ENCODE measurements at places on chromosomes 6 and 20.

- DNase-seq: no peak
These were observed 181.0 kb downstream of the ZMYND8 start for GRCh38 chr20:47175493-47175892.

DNA sequence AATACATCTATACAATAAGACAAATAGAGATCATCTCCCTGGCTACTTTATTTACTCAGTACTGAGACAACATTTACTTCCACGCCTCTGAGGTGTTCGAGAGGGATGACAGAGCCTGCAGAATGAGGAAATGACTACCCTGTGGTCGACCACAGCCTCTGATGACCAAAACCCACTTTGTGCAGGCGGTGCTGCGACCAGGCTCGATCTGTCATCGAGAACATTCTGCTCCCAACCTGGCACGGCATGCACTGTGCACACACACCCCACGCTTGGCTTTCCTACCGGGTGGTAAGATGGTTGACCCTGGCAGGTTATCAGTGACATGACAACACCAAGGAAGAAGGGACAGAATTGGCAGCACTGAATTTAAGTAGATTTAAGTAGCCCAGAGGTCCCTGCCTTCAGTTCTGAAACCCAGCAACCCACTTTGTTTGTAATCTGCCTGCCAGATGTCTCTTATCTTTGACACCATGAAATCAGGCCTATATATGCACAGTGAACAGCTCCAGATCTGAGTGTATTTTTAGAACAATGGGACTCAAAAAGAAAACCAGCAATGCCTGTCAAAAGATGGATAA lies 42.6 kb downstream of the TTI1 start:
- DNase-seq: no peak

DNA sequence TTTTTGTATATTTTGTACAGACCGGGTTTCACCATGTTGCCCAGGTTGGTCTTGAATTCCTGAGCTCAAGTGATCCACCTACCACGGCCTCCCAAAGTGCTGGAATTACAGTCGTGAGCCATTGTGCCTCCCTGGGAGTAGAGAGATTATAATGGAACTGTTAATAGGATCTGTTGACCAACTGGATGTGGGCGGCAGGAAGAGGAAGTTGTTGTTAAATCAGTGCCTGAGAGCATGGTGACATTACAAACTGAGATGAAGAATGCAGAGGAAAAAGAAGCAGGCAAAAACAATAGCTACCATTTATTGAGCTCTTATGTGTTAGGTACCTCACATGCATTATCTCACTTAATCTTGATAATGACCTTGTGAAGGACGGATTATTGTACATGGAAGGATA lies 9.2 kb upstream of the L3MBTL3 start:
- no peak for DNase-seq

DNA sequence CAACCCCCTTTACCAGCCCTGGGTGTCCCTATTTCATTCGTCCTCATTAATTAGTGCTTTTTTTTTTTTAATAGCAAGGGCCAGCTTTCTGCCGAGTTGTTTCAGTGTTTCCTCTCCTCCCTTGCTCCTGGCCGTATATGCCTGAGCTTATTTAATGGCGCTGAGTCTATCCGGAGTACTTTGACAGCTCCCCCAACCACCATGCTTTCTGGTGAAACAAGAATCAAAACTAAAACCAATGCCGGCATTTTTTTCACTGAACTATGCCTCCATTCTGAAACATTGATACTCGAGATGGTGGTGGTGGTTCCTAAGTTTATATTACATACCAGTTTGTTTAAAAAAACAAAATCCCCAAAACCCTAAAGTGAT lies 1.2 kb downstream of the DCBLD1 start:
- DNase-seq: no peak

GRCh38 chr6:43020847-43021246 lies 576 bp upstream of the RRP36 start:
- no peak for DNase-seq

DNA sequence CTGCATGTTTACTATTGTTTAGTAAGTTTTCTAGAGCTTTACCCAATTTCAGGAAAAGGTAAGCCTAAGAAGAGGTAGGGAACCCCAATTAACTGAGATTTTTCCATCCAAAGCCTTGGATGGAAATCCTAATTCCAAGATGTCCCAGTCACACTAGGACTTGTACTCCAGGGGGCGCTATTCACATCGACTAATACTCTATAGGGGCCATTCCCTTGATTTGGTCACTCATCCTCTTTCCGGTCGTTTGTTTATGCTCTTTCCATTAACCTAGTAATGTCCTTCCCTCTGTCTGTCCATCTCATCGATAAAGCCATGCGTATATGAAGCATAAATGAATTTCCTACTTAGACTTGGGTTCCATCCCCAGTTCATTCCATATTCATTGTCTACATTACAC lies 80.8 kb upstream of the FUCA2 start:
- no peak for DNase-seq

GRCh38 chr20:44104798-44105517 lies 82.0 kb downstream of the JPH2 start:
- DNase-seq: no peak

- no peak for DNase-seq
These were observed 13.6 kb upstream of the CHD6 start for GRCh38 chr20:41631826-41632225.

- no peak for DNase-seq
These were observed 1.9 kb upstream of the ELOVL4 start for GRCh38 chr6:79949233-79949632.

DNA sequence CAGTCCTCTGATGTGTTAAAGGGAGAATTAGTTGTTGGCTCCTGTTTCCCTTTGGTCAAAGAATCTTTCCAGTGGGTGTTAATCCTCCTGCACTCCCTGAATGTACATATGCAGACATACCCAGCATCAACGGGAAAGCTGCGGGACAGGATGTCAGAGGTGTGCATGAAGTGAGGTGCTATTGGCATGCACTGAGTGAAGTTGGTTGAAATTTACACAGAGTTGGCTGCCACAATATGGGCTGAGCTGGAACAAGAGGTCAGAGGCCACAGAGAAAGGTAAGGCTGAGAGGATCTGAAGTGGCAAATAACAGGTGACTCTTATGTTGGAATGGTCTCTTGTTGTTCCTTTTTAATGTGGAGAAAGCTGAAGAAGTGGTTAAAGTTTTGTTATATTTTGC lies 82.7 kb upstream of the AKIRIN2 start:
- no peak for DNase-seq

DNA sequence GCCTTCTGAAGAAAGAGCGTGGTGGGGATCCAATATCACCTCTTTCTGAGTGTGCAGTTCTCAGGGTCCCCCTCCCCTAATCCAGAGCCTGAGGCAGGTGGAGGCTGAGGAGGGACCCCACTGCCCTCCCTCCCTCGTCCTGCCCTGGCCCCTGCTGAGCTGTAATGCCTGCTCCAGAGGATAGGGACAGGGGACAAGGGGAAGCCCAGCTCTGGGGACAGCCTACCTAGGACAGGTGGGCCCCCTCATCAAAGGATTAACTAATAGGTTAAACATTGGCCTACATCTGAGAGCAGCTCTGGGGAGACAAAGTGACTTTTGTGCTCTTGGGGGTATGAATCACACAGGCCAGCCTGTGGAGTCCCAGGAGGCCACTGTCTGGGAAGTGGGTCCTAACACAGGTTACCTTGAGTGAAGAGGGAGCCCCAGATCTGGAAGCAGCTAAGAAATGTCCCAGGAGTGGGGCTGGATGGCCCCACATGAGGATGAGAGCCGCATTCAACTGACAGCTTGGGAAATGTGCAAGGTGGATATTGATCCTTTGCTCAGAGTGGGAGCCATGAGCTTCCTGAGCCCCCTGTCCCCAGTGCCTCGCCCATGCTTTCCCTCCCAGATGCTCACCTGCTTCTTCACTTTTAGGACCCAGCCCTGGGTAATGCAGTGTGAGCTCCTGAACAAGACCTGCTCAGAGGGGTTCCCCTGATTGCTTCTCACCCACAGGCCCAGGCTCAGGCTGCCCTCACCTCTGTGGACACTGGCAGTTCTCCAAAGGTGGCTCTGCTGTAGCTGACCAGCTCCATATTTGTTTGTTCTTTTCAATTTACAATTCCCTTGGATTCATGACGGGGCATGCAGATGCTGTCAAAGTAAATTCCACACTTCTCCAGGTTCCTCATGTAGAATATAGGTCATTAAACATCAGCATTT lies 17.8 kb upstream of the CST9L start:
- DNase-seq: no peak

GRCh38 chr20:48769069-48769983 lies 58.5 kb downstream of the PREX1 start:
- DNase-seq: peak; percentile 71

- no peak for DNase-seq
These were observed 69.0 kb upstream of the CD93 start for GRCh38 chr20:23155141-23155590.

GRCh38 chr20:62649140-62649539 lies 6.8 kb downstream of the SLCO4A1 start:
- DNase-seq: no peak

- no peak for DNase-seq
These were observed 34.5 kb downstream of the TOMM6 start for GRCh38 chr6:41822021-41822420.

DNA sequence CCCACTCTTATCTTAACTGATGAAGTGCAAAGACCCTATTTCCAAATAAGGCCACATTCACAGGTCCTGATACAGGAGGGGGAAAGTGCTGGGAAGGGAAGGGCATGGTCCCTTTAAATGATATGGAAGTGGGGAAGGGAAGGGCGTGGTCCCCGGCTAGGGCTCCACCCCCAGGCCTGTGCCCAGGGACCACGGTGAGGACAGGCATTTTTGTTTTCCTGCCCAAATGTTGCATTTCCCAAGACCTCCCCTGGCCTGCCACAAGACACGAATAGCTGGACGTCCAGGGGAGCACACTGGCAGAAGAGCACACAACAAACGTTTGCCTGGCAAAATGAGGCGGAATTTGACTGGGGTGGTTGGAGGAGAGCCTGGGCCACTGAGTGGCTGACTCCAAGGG lies 16.1 kb upstream of the HFE start:
- DNase-seq: no peak

DNA sequence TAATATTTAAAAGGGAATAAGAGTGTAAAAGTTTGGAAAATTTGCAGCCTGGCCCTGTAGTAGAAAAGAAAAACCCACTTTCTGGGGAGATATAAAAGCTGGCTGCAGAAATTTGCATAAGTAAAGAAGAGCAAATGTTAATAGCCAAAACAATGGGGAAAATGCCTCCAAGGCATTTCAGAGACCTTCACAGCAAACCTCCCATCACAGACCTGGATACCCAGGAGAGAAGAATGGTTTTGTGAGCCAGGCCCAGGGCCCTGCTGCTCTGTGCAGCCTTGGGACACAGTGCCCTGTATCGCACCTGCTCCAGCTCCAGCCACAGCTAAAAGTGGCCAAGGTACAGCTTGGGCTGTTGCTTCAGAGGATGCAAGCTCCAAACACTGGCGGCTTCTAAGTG lies 113.8 kb downstream of the BTBD9 start:
- DNase-seq: no peak

DNA sequence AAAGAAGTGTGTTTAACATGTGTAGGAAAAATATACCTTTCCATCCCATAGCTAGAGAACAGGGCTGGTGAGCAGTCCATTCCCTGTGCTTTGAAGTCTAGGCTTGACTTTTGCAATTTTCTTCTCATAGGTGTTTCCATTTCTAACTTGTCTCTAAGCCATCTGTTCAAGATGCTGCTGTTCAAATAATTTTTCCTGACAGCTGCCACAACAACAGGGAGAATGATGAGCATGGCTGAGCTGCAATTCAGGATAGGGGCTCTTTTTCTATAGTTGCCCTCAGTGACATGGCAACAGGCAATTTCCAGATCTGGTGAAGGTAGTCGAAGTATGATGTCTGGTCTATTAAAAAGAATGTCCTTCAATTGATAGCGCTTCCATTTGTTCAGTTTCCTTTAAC lies 103.0 kb upstream of the HS3ST5 start:
- no peak for DNase-seq

DNA sequence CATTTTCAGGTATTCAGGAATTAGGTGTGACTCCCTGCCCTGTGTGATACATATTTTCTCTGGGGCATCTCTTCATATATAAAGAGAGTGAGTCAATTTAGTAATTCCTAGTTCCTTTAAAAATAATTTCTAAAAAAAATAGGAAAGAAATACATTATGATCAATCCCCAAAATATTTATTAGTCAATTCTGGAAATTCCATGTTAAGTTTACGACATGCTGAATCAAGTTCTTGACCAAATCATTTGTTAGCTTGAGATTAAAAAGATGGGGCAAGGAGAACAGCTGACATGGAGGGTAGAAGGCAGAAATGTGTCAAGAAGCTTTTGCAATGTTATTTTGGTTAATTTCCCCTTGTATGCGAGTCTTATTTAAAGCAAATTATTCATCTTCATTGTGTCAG lies 22.7 kb upstream of the PRDM1 start:
- no peak for DNase-seq

DNA sequence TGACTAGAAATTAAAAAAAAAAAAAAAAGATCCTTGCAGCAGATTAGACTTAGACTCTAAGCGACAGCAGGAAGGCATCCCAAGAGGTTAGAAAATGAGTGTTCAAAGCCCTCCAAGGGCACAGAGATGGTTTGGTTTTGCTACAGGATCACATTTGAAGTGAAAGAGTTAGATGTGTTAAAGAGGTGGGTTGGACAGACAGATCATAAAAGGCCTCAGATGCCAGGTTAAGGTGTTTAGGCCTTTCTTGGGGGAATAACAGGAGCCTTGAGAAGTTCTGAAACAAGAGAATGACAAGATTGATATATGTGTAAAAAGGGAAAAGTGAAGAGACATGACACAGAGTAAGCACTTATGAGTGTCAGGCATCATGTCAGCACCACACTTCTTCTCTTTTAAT lies 107.5 kb downstream of the FYN start:
- no peak for DNase-seq

DNA sequence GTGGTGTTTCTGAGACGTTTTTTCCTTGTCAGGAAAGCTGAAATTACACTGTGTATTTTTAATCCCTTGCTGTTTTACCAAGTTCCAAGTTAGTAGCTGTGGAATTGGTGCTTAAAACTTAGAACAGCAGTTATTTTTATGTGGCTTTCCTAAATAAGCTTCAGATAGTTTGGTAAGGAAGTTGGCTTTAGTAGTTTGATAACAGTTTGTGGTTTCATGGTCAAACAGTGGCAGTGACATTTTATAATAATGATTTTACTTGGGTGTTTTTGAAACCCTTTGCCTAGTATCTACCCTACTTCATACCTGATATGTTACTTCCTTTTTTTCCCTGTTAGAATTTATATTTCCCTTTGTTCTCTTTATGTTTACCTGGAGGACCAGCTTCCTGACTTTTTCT lies 164.9 kb downstream of the JARID2 start:
- no peak for DNase-seq

Data from activated CD4-positive, alpha-beta T cell treated with anti-CD3 and anti-CD28 coated beads for 1 hour (primary cell).